ENCODE measurements at places on chromosomes 3 and 15.

DNA sequence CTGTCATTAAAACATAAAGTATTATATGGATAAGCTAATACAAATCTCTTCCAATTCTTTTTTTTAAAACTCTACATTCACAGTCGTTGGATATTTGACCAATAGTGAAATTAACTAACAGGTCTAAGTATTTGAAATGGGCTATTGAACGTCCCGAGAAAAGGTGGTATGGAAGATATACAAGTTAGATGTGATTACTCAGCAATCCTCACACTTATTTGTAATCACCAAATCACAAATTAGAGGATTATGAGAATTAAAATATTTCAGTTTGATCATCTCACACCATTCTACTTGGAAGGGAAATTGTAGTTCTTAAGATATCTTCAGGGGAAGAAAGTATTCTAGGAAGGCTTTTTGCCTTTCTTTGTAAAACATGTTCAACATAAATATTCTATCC lies 60.5 kb downstream of the GAP43 start:
- no peak for DNase-seq

GRCh38 chr15:27585041-27585640 lies 514.0 kb downstream of the OCA2 start:
- DNase-seq, result no peak

DNA sequence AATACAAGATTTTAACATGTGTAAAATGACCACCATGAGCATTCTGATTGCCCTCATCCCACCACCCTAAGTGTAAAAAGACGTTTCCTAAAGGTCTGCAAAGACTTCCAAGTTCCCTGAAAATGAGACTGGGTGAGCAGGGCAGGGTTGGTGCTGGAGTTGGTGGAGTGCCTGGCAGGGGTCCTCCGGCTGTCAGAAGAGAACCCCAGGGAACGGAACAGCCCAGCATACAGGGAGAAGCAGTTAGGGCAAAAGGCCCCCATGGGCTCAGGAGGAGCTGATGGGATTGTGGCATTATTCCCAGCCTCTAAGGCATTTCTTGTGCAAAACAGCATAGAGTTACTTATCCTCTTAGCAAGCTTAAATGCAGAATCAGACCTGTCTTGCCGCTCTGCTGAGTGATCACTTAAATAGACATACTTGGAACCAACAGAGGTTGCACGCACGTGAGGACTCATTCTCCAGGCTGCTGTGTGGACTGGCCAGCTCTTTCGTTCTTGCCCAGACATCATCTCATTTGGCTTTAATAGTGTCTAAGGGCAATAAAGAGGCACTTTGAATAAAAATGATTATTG lies 36.0 kb downstream of the XYLB start:
- DNase-seq, result no peak

- DNase-seq, result no peak
Measured at GRCh38 chr3:46508850-46509591, 11.2 kb downstream of the RTP3 start.

DNA sequence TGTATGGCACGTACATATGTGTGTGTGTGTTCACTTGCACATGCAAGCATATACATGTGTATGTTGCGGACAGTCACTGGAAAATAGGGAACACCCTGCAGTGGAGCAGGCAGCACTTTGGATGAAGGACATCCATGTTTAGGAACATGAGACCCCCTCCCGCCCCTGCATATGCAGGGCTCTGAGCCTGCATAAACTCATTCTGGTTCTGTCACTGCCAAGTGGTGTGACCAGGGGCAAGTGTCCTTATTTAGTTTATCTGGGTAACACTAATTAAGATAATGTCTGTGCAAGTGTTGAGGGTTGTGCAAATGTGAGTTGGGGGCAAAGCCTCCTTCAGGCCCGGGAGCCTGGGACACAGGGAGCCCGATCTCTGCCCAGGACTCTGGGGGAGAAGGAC lies 105.7 kb downstream of the CORO2B start:
- DNase-seq, result no peak

DNA sequence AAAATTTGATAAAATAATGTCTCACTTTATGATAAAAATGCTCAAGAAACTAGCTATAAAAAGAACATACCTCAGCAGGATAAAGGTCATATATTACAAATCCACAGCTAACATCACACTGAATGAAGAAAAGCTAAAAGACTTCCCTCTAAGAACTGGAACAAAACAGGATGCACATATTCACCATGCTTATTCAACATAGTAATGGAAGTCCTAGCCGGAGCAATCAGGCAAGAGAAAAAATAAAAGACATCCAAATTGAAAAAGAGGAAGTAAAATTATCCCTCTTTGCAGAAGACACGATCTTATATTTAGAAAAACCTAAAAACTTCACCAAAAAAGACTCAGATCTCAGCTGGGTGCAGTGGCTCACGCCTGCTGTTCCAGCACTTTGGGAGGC lies 34.0 kb downstream of the SENP7 start:
- DNase-seq, result no peak

GRCh38 chr3:33096093-33096868 lies 665 bp downstream of the GLB1 start:
- peak; percentile 51 for DNase-seq

- peak; percentile 82 for DNase-seq
Measured at GRCh38 chr15:45458746-45459403, 63.7 kb downstream of the SLC30A4 start.

GRCh38 chr3:31615071-31615875 lies 82.5 kb downstream of the STT3B start:
- DNase-seq, result no peak

DNA sequence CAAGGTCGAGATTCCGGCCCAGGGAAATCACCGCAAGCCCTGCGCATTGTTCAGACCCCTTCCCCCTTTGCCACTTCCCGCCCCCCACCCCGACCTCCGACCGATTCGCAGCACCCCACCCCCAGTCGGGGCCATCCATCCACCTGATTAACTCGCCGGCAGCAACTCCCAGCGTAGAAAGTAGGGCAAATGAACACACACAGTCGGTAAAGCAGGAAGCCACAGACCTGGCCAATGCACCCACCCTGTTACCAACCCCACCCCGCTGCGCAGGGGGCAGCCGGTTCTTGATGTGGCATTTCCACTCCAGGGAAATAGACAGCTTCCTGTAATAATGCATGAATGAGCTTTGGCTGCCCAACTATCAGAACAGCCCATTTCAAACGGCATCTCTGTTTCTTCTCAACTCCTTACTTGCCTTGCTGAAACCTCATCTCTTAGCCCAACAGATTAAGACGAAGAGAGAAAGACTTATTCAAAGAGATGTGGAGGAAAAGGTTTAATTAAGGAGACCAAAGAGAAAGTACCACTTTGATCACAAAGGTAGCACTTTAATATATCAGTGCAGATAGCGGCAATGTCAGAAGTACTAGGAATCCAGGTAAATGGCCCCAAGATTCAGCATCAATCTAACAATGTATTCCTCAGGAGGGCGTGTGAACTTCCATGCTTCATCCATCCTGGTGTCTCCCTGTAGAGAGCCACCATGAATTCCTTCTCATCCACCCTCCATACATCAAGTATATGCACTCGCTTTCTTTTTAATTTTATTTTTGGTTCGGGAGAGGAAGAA lies 1.9 kb downstream of the TNIK start:
- peak; percentile 79 for DNase-seq

DNA sequence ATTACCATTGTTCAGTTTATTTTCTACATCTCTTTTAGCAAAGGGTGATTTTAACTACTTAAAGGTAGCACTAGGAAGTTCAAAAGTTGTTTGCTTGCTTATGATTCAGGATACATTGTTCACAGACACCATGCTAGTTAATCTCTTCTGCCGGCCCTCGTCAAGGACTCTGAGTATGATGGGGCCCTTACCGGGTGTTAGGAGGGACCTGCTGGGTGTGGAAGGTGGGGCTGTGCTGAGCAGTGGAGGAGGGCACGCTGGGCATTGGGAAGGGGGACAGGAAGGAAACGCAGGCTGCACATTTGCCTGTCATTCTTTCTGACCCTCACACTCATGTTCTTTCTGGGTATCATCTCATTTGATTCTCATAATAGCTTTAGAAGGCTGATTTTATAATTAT lies 65.1 kb upstream of the MYZAP start:
- DNase-seq, result no peak

DNA sequence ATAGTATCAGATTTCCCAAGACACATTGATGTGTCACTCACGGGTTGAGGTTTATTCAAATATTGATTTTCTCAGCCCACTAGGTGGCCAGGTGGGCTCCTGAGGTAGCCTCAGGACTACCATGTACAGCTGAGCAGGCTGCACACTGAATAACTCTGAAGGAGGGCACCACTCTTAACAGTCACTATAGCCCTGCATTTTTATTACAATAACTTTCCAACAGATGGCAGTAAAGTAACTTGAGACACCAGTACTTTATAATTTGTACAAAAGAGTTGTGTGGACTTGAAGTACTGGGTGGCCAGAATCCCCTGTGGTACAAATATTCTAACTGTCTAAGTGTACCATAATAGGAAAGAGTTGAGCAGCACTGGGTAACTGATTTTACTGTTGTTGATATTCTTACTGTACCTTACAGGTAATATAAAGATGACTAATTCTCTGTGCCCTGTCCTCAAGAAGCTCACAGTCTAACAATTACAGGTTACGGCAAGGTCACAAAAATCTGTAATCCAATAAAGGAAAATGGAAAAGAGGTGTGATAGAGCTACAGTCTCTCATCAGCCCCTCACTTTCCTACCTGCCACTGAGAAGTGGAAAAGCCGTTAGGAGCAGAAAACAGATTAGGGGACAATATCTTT lies 76.0 kb downstream of the ETFA start:
- peak; percentile 52 for DNase-seq

DNA sequence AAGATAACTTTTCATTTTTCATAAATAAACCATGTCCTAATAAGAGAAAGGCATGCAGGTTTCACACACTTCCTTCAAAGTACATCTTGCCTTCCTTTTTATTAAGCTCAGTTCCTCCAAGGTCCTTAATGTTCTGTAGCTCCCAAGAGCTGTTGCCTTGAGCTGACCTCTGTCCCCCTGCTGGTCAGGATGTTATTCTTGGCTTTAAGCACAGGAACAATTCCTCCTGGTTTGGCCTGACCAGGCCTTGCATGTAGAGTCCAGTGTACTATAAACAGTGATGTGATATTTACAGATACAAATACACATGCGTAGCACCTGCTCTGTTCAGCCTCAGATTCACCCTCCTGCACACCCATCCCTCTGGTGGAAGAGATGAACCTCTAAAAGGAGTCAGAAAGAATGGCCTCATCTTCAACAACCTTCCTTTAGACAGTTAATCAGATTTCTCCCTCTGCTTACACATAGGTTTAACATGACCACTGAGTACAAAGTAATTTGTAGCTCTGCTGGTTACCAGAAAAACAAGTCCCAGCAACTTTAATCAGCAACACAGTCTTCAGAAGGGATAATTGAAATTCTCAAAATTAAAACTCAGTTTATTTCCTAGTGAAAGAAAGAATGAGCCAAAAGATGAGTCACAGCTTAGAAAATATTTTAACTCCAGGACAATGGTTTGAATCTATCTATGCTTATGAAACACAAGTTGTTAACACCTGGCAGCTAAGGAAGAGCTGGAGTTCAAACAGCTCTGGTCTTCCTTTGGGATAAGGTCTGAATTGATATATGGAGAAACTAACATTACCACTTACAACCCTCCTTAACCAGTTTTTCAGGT lies 46.5 kb downstream of the PTPN9 start:
- no peak for DNase-seq

GRCh38 chr3:191637611-191638010 lies 176.6 kb downstream of the PYDC2 start:
- DNase-seq, result no peak

DNA sequence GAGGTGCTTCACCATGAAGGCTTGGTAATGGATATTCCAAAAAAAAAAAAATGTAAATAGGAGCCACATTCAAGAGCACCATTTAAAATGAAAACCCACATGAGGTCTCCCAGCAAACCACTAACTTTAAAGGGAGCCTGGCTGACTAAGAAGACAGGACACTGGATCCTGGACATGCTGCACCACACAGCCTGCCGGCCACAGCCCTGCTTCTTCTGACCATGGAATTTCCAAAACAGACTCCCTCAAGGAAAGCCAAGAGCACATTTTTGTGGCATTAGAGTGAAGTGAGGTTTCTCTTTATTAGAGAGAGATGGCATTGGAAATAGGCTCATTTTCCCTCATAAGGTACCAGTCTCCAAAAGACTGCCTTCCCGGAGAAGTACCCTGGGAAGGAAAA lies 113.9 kb downstream of the RORA start:
- DNase-seq, result no peak

- DNase-seq, result no peak
Measured at GRCh38 chr3:4322635-4323034, 19.5 kb downstream of the SETMAR start.

DNA sequence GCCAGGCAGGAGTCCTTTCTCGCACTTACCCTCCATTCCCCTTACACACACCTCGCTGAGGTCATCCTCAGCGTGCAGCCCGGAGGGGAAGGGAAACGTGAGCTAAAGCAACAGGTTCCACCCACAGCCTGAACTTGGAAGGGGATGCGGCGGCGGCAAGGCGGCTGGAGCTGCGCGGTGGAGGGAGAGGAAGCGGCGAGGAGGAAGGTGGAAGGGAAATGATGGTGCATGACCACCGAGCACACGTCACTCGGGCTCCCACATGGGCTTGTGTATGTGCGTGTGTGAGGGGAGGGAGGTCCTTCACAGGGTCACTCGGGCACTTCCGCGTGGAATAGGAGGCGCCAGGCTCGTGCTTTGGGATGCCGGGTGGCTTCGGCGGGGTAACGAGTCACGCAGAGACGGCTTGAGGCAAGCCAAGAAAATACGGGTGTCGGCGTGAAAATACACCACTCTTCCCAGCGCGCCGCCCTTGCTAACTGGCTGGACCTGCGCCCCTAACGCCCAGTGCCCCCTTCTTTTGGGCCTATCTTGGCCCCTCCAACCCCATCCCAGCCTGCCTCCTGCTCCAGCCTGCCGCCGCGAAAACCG lies 225.5 kb upstream of the IL12A start:
- DNase-seq, result peak; percentile 19

GRCh38 chr3:8186213-8186612 lies 315.4 kb upstream of the LMCD1 start:
- no peak for DNase-seq

DNA sequence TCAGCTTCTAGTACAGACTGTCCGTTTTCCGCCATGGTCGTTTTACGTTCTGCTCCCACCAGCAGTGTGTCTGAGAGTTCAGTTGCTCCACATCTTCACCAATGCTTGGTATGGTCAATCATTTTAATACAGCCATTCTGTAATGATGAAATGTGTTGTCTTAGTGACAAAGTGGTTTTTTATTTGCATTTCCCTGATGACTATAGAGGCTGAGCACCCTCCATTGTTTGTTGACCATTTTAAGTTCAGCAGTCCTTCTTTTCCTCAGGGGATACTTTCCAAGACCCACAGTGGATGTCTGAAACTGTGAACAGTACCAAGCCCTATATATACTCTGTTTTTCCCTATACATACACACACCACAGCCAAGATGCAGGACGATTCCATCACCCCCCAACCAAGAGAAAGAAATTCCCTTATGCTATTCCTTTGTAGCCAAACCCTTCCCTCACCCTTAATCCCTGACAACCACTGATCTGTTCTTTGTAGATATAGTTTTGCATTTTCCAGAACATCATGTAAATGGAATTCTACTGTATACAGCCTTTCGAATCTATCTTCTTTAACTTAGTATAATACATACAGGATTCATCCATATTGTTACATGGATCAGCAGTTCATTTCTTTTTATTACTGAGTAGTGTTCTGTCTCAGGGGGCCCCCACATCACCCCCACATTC lies 55.9 kb downstream of the C3orf20 start:
- no peak for DNase-seq

- no peak for DNase-seq
Measured at GRCh38 chr3:123067689-123068600, 1.1 kb downstream of the PDIA5 start.

GRCh38 chr15:73687351-73687750 lies 3.2 kb downstream of the CD276 start:
- DNase-seq, result no peak
